ENCODE measurements at places on chromosomes 7 and 10.
A peak's percentile ranks its signal among the peaks of the same experiment; 100 is the strongest.

GRCh38 chr7:19117091-19117869 lies at the start of gene TWIST1:
TWIST1 (minus strand) TSS chr7:19117636; CDS start chr7:19117321, 315 bp downstream.
- no peak for DNase-seq

- no peak for DNase-seq
These were observed 134.4 kb downstream of the ZMIZ1 start for GRCh38 chr10:79203014-79203644.

DNA sequence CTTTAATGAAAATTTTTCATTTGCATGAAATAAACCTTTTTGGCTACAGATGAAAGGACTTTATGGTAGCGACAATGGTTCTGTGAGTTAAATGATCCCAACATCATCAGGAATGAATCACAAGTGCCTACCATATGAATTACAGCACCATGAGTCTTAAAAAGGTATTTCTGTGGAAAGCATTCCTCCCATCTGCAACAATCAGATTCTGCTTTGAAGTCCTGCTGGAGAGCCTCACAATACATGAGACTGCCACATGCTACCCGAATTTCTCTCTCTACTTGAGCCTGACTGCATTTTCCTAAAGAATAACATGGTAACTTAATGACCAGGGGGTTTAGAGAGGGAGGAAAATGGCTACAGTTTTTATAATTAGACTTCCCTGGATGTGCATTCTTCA lies 190.3 kb downstream of the TWIST1 start:
- no peak for DNase-seq

DNA sequence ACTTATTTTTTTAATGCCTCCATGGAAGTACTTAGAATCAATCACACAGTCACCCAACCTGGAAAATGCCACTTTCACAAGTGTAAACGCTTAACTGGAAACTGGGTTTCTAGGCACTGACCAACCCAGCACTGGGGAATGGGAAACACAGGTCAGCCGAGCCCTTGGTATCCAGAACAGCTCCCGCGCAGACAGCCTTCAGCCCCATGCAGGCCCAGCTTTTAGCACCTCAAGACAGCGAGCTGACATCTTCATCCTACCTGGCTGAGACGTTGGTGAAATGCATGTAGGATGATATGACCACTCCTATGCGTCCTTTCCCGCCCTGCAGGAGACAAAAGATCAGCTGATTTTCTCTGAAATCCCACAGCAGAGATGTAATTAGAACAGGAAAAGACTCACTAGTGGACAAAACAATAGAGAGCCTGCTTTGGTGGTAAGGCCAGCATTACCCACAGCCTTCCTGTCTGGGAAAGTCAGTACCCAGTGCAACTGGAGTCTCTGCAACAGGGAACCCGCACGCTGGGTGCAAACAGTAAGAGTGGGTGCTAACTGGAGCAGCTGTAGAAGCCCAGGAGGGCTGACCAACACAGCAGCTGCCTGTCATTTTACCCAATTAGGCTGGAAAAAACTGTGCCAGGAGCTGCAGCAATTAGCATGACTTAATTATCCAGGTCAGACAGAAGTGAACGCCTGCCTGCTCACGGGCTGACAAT lies 153.7 kb downstream of the TNS3 start:
- DNase-seq, result peak; percentile 95

Measured in NCI-H2081 treated with DMSO at 0.1 percent for 48 hours (cell line).